CD4-positive, alpha-beta T cell treated with Interferon gamma for 1 hour (primary cell): ENCODE measurements at places on chromosomes 1 and 21.

DNA sequence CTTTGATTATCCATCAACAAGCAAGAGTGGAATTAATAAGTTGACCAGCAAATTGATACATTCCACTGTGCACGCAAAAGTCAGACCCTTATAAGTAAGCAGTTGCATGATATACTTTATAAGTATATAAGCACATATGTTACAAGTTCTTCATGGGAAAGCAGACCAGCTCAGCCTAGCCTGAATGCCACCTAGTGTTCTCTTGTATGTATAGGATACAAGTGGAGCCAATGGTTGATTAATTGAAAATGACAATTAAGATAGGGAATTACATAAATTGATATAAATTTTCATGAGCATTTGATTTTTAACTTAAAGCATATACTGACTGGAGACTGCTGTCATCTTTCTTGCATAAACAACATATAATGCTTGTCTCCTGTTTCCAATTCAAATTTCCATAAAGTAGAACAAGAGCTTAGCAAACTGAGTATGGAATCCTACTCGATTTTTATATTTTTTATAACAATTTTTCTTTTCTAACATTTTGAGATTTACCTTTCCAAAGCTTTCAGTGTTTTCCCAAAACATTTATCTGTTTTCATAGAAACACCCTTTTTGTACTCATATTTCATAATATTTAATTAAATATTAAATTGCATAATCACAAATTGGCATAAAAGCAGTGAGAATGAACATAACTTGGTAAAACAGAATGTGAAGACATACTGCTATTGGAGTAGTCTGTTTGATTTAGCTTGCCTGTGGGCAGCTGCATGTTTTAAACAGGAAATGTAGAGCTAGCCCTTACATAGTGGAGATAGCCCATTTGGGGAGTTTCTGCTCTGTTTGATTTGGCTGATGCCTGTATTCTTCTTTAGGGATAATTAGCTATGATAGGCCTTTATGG is 62.8 kb downstream of the MAGI3 start:
- no peak for DNase-seq

DNA sequence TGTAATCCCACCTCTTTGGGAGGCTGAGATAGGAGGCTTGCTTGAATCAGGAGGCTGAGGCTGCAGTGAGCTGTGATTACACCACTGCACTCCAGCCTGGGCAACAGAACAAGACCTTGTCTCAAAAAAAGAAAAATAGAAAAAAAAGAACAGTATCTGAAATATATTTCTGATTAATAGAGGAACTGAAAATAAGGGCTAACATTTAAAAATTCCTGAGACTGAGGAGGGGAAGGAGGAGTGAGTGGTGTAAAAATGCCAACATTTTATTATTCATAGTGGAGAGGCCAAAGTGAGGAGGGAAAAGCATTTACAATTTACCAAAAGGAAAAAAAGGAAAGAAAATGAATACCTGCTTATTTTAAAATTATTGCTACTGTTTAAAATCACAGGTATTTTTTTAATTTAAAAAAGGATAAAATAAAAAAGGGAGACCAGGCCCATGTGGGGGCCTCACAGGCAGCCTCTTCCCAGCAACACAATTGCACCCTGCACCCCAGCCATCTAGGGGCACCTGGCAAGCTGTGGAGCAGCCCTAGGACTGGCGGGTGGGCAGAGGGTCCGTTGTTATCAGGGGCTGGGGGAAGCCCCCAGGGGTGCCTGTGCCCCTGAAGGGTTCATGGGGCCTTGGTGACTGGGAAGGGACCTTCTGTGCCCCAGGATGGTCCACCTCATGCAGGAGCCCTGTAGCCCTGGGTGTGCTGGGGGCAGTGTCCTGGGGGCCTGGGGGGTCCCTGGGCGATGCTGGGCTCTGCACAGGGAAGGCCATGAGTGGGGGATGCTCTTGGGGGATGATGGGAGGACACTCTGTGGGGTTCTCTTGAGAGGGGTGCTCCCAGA is 34.8 kb upstream of the ADARB1 start:
- DNase-seq = no peak

- DNase-seq = peak; percentile 75
Measured at GRCh38 chr1:166489670-166490436, 323.1 kb upstream of the FAM78B start.

GRCh38 chr1:33849211-33849610 is 14.7 kb upstream of the HMGB4 start:
- no peak for DNase-seq
